CD4-positive, alpha-beta memory T cell (primary cell): ENCODE measurements at places on chromosomes 3 and 15.

DNA sequence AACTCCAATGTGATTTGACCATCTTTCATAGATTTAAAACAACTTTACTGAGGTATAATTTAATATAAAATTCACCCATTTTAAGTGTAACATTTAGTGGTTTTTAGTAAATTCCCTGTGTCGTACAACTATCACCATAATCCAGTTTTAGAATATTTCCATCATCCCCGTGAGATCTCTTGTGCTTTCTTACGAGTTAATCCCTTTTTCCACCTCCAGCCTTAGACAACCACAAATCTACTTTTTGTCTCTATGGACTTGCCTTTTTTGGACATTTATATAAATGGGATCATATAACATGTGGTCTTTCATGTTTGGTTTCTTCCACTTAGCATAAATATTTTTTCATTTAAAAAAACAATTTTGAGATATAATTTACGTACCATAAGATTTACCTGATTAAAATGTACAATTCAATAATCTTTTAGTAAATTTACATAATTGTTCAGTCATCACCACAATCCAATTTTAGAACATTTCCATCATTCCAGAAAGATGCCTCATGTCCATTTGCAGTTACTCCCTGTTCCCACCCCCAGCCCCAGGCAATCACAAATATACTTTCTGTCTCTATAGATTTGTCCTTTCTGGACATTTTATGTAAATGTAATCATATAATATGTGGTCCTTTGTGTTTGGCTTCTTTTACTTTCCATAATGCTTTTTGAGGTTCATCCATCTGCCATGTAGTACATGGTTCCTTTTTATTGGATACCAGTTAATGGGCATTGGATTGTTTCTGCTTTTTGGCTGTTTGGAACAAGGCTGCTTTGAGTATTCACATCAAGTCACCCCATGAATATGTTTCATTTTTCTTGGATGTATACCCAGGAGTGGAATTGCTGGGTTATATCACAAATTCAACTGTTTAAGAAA lies 3.1 kb downstream of the OXSR1 start:
- no peak for DNase-seq

- DNase-seq, result no peak
These were observed 32.4 kb downstream of the TGFBR2 start for GRCh38 chr3:30638685-30639412.

GRCh38 chr15:42324308-42324707 lies 35.0 kb upstream of the CAPN3 start:
- DNase-seq, result no peak

- no peak for DNase-seq
These were observed 141.0 kb upstream of the ARHGEF26 start for GRCh38 chr3:153980252-153980590.

GRCh38 chr3:184241447-184242296 lies 7.1 kb downstream of the ALG3 start:
- DNase-seq, result no peak

- no peak for DNase-seq
These were observed 396.8 kb upstream of the AZI2 start for GRCh38 chr3:28745436-28745835.

DNA sequence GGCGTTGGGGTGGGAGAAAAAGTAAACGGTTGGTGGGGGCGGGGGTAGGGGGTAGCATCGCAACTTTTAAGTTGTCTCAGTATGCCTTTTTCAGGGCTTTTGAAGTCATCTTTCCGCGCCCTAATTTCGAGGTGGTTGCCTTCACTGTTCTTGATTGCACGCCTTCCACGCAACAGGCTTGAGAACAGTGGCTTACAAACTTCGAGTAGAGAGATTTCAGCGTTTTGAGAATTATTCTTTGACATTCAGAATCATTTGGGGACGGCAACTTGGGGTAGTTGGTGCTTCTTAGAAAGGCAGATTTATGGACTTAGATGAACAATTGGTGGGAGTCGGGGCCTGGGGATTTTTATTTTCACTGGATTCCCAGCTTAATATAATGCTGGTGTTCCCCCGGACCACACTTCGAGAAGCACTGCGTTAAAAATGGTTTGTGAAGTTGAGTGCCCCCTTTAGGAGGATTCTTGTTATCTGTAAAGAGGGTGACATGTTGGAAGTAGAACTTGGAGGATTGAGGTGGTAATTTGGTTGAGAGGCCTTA lies 880 bp downstream of the PPP4R2 start:
- peak; percentile 49 for DNase-seq

DNA sequence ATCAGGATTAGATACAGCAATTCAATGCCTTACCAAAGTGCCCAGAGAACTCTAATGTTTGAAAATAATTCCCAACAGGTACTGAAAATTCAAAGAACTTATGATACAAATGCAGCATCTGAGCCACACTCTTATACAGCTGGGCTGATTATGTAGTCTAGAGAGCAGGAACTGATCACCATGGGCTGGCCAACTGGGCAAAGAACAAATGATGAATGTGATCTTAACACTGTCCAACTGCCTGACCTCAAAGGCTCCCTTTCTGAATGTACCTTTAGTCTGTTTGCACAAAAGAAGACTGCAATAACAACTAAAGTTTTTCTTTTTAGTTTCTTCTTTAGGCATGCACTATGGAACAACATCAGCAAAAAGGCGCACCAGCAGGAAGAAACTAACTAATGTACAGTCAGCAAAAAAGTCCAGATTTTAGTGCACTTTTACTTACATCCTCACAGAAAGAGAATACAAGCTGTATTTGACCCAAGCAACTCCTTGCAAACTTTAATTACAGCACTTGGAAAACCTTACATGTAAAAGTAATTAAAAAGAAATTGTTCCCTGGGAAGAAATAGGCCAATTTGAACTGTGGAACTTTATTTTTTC lies 1095.1 kb downstream of the IGSF11 start:
- DNase-seq, result no peak

DNA sequence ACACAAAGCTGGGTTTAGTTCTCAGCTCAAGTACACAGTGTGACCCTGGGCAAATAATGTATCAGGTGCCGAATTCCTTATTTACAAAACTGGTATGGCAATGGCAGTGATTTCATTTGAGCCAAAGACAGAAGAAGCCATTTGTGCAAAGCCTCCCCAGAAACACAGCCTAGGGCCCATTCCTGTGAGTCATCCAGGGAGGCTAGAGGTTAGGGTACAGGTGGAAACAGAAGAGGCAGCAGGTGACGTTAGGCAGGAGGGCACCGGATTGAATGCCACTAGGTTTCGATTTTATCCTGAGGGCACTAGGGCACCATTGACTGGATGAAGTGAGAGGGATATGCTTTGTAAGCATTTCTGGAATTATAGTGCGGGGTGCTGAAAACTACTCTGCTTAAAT lies 766.9 kb upstream of the NR2F2 start:
- DNase-seq, result no peak

GRCh38 chr3:98778383-98778782 lies 15.2 kb downstream of the ST3GAL6 start:
- DNase-seq, result no peak

DNA sequence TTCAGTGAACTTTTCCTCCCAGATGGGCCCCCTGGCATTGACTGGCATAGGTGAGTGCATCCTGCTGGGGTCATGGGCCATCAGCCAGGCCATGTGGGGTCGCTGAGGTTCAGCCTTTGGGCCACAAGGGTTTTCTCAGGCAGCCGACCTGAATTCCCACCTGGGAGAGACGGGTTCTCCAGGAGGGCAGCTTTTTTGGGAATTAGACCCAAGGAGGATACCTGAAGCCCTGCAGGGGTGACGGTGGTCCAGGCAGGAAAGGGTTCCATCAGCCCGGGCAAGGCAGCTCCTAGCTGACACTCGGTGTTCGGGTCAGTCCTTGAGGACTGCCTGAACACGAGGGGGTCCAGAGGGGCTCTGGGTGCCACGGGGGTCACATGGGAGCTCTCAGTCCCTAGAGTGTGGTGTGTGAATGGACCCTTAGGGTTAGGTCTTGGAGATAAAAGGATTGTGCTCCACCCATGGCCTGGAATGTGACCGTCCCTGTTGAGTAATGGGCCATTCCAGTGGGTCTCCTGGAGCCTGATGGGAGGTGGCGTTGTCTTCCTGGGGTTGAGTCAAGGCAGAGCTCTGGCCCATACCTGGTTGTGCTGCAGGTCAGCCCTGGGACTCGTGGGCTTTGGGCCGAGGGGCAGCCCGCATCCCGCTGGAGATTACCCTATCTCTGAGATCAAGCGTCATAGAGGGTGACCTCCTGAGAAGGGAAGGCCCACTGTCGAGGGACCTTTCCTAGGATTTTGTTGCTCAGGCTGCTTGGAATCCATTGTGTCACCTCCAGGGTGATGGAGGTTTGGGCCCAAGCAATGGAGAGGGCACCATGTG lies 192.8 kb downstream of the UBE3A start:
- DNase-seq, result no peak

GRCh38 chr15:95875121-95875643 lies 455.3 kb upstream of the NR2F2 start:
- DNase-seq, result peak; percentile 42

DNA sequence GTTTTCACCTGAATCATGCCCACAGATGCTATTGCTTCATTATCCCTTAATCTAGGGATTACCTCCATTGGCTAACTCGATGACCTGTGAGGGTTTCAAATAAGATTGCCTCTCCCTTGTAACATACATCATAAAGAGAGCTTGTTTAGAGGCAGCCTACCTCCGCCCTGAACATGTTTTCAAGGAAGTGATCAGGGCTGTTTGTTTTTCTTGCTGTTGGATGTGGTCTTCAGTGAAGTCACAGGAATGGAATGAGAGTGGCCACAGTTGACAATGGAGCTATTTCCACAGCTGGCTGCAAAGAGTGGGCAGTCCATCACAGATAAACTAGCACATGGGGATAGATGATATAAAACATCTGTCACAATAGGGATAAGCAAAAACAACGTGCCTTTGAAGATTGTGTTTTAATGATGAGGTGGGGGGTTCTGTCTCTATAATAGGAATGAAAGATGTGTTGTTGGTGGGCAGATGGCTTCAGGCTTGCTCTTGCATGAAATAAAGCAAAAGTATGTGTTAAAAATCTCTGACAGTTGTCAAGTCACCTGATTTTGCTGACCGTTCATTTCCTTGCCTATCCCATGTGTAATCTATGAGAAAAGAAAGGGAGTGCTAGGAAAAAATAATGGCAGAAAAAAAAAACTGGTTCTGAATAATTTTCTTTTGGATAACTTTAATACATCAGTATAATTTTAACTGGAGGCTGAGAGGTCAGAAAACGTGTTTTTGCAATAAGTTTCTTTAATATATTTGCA lies 642.3 kb downstream of the RBMS3 start:
- no peak for DNase-seq

GRCh38 chr3:31765871-31766270 lies 215.2 kb downstream of the OSBPL10 start:
- no peak for DNase-seq

DNA sequence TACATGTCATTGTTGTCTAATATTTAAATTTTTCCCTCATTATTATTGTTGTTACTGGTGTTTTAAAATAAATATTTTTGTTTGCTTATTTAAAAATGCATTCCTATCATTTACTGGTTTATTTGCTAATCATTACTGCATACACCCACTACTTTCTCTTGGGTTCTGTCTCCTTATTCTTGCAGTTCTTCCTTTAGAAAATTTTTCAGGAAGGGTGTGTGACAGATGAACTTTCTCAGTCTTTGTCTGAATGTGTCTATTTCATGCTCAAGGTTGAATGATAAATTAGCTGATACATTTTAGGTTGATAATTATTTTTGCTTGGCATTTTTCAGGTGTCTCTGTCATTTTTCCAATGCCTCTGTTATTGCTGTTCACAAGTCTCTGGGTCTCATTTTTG lies 7.4 kb downstream of the AQP9 start:
- no peak for DNase-seq

DNA sequence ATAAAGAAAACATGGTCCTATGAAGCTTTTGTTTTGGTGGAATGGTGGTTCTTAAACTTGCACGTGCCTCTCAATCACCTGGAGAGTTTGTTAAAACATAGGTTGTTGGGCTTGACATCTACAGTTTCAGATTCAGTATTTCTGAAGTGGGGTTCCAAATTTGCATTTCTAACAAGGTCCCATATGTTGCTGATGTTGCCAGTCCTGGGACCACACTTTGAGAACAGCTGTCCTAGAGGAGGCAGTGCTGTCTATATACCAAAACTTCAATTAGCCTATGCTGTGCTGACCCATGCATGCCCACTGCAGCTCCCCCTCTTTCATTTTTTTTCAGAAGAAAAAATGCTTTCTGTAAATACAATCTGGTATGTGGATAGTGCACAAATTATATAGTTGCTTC lies 31.3 kb downstream of the ALCAM start:
- DNase-seq, result no peak

DNA sequence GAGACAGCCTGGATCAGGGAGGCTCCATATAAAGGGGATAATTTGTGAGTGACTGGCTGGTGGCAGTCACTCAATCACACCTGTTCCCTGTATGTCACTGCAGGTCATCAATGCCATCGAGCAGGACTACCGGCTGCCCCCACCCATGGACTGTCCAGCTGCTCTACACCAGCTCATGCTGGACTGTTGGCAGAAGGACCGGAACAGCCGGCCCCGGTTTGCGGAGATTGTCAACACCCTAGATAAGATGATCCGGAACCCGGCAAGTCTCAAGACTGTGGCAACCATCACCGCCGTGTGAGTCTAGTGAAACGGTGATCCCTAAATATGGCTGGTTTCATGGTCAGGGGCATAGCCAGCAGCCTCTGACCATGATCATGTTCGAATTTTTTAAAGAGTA lies 453.2 kb downstream of the EPHB1 start:
- no peak for DNase-seq

GRCh38 chr15:59522988-59523461 lies 85.0 kb downstream of the FAM81A start:
- DNase-seq, result peak; percentile 56

DNA sequence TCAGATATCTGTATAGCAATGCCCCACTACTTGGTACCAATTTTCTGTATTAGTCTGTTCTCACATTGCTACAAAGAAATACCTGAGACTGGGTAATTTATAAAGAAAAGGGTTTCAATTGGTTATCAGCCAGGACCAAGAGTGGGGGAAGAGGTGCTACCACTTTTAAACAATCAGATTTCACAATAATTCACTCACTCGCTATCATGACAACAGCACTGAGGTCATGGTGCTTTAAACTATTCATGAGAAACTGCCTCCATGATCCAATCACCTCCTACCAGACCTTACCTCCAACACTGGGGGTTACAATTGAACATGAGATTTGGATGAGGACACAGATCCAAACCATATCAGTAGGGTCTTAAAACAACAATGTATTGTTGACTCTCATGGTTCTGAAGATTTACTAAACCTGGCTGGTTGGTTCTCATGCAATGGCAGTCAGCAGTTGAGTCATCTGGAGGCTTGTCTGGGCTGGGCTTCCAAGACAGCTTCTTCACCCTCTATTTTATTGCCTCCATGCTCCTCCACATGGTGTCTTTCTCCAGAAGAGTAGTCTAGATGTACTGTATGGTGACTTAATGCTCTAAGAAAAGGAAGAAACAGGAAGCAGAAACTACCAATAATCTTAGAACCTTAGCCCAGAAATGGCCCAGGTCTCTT lies 21.2 kb upstream of the TM4SF4 start:
- DNase-seq, result no peak

DNA sequence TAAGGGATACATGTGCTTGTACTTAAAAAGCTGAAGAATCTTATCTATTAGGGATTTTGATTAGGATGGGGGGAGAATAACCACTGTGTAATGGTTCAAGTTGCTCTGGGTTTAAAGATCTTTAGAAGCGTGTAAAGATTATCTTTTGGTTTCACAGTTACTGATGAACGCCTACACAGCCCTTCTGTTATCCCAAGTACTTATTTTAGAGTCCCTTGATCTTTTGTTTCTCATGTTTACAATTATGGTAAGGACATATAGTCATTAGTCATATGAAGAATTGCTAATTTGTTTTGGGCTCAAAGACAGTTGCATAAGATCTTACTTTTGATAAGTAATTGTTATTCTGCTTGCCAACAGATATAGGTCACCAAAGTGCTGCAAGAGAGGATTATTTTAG lies 160.1 kb downstream of the PLCL2 start:
- no peak for DNase-seq
